Urothelium cell line (cell line): ENCODE measurements at places on chromosomes 5 and 9.

- no peak for DNase-seq
Measured at GRCh38 chr5:173745557-173745956, 129.1 kb upstream of the BOD1 start.

DNA sequence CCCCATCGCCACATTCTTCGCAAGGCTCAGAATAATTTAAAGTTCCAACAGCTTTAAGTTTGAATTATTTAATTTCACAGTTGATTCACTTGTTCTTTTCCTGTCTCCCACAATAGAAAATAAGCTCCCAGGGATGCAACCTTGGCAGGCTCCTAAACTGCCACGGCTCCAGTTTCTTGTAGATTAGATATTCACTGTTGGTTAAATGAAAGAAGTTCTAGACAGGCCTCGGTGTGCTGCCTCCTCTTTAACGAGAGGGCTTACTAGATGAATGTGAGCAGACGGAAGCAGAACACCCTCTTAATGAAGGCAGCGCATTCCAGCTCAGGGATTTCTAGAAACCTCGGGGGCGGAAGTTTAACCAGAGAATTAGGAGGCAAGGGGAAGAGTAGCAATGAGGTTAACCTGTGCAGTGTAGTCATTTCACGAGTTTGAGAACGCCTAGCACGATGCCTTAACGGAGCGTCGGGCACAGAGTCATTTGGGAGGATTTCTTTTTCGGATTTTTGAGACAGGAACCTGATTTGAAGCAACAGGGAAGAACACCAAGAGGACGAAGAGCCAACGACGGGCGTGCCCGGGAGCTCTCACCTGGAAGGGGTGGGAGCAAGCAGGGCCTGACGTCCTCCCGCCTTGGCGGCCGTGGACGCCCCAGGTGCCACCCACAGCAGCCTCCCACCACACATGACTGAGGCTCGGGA lies 637 bp upstream of the SMC5 start:
- DNase-seq: no peak

DNA sequence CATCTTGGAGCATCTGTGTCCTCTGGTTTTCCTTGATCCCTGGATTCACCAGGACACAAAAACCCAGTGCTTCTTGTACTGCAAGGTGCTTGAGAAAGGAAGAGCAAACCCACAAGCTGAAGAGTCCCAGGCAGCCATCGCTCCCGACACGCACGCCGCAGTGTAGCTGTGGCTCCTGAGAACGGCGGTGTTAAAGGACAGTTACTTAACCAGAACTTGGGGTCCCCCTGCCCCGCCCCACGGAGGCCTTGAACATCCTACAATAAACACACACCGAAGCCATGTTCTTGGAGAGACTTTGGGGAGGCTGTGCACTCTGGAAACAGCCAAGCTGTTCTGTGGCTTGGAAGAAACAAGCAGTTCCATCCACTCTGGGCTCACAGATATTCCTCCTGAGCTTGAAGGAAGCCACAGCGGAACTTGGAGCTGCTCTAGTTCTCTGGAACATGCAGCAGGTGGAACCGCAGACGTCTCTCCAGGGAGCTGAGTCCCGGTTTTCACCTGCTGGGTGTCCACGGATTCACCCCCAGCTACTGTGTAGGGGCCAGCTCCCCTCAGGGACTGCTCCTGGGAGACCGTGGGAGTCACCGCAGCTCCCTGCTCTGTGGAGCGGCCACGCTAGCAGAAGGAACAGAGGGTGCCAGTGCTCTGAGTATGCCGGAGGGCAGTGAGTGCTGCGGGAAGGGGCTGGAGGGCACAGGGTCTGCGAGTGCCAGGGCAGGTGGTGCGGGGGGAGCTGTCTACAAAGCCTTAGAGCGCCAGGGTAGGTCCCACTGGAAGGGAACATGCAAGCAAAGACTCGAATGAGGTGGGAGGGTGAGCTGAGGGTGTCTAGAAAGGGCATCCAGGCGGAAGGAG lies 107.3 kb downstream of the ADAMTS2 start:
- DNase-seq: no peak

DNA sequence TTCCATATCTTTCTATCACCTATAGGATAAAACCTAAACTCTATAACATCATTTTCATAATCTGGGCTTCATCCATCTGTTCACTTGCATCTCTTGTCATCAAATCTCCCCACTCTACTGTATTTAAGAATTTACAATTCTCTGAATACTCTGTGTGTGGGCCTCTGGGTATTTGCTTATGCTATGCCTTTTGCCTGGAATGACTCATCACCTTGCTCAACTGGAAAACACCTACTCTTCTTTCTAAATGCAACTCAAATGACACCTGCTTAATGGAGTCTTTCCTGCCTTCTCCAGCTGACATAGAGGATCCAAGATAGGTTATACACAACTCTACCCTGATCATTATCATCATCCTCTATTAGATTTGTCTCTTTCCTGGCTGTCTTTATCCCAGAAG lies 421.7 kb downstream of the SPATA31D1 start:
- DNase-seq: peak; percentile 10

DNA sequence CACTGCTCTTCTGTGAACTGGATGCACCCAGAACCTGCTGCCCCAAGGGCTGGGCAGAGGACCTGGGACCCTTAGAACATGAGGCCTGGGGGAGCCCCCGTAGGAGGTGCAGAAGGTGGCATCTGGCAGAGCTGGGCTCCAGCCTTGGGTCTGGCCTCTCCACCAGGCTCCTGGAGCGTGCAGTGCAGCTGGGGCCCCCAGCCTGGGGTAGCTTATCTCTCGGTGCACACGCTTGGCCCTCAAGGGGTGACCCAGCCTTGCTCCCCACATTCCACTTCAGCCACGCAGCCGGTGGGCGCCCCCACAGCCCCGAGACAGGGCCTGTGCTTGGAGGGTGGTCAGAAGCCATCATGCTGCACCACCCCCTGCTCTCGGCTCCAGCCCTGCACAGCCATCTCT lies 5.6 kb upstream of the NR5A1 start:
- no peak for DNase-seq

DNA sequence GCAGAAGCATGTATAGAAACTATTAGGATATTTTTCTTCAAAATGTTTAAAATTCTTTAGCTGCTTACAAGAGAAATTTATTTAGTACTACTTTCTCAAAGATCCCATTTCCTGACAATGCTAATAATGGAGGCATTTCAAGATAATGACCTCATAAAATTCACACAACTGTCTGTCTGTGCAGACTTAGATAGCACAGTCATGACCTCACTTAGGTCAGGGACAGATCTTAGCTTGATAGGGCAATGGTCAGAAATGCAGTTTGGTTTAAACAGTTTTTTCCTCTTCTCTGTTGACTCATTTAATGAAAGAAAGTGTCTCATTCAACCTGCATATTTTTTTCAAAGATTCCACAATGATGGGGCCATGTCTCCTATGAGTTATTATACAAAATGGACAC lies 128.4 kb downstream of the GRIA1 start:
- no peak for DNase-seq

DNA sequence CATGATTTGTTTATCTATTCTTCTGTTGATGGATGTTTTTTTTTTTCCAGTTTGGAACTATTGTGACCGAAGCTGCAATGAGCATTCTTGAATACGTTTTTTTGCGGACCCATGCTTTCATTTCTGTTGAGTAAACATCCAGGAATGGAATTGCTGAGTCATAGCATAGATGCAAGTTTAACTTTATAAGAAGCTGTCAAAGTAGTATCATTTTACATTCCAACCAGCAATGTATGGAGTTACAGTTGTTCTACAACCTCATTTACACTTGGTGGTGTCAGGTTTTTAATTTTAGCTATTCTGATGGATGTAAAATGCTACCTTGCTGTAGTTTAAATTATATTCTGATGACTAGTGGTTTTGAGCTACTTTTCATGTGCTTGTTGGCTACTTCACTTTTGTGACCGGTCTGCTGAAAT lies 49.0 kb downstream of the NPR3 start:
- peak; percentile 39 for DNase-seq

DNA sequence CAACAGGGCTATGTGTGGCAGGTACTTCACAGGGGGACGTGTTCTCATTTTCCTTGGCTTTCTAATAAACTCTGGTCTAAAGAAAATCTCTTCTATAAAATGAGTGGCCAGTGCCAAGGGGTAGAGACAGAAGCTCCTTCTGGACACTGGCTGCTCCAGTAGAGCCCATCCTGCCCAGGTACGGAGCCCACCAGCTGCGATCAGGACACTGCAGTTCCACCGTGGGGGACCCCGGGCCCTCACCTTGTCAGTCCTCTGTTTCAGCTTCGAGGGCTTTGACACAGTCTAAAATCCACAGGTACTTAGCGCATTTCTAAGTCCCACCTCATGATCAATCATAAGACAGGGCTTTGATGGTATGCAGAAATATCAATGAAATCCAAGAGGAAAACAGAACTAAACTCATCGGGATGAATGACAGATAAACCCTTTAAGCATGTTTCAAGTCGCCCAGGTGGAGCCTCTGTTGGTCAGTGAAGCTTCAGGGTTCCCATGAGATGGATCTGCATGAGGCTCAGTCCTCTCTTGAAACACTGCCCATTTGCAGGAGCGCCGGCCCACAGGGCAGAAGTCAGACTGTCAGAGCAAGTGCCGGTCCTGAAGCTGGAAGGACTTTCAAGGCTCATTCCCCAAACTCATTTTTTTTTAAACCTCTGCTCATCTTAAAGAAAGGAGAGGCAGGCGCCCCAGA lies 20.3 kb upstream of the TERT start:
- no peak for DNase-seq

GRCh38 chr5:171961117-171961516 lies 45.3 kb downstream of the FBXW11 start:
- no peak for DNase-seq

GRCh38 chr9:6382681-6383080 lies 30.3 kb upstream of the UHRF2 start:
- no peak for DNase-seq

- DNase-seq: peak; percentile 53
Measured at GRCh38 chr5:2148312-2149194, 265.8 kb upstream of the IRX4 start.

- DNase-seq: no peak
Measured at GRCh38 chr5:38541174-38541725, 15.2 kb downstream of the LIFR start.

- no peak for DNase-seq
Measured at GRCh38 chr9:1982074-1982473, 33.1 kb upstream of the SMARCA2 start.

GRCh38 chr9:122949696-122950095 lies 8.9 kb downstream of the RABGAP1 start:
- DNase-seq: no peak

DNA sequence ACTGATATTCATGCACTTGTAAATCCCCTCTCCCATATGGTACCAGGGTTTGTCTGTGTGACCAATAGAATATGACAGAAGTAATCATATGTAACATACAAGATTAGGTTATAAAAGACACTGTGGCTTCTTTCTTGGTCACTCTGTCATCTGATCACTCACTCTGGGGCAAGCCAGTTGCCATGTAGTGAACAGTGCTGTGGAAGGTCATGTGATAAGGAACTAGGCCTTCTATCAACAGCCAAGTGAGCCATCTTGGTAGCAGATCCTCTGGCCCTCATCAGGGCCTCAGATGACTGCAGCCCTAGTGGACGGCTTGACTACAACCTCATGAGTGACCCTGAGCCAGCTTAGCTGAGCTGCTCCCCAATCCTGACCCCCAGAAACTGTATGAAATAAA lies 30.0 kb upstream of the MATR3 start:
- DNase-seq: no peak

DNA sequence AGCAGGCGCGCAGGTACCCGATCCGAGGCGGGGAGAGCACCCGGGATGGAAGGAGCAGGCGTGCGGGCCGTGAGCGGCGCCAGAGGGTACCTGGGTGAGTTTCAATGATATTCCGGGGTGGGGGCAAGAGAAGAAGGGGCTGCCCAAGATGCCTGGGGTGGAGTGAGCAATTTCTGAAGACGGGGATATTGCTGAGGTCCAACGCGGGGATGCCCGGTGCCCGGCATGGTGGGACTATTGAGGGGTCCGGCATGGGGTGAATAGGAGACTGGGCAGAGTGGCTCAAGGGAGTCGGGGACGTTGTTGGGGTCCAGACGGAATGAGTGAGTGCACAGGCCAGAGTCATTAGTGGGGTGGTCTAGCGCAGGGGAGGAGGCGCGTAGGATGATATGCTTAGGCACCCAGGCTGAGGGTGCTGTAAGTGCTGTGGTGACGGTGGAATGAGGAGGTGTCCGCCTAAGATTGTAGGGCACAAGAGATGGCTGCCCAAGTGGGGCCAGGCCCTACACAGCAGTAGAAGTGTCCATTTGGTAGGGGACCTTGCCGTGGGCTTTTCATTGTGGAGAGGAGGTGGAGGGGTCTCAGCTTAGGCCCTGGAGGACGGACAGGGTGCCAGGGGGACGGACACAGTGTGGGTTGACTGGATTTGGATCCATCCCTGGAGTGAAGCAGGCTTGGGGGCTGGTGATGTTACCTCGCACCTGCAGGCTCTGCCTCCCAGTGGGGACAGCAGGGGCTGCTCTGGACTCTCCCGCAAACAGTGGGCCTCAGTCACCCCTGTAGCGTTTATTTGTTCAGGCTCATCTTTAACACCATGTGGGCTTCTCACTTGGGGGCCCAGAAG lies 719 bp downstream of the MIGA2 start:
- DNase-seq: no peak

- DNase-seq: no peak
Measured at GRCh38 chr5:124404796-124405195, 341.6 kb downstream of the ZNF608 start.

GRCh38 chr9:98795970-98796363 lies 388 bp downstream of the ANKS6 start:
- peak; percentile 53 for DNase-seq

GRCh38 chr9:92760070-92760469 lies 4.6 kb downstream of the BICD2 start:
- DNase-seq: no peak

GRCh38 chr5:135178476-135179155 lies 144.6 kb upstream of the PITX1 start:
- DNase-seq: no peak

DNA sequence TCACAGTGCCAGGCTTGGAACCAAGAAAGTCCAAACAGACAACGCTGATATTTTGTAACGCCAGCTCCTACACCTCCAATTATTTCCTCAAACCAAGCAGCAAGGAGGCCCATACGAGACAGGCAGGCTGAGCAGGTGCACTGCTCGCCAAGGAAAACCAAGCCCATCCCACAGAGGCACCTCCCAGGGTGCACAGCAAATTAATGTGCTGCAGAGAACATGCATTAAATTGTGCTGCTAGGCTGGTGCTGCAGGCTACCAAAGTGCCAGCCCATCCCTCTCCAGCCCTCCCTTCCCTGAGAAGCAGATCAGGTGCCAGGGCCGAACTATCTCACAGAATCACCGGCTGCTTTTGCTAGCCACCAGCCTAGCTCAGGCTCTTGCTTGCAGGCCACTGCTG lies 137.8 kb downstream of the PAX5 start:
- DNase-seq: no peak
